ENCODE measurements at places on chromosomes 11 and 22.

DNA sequence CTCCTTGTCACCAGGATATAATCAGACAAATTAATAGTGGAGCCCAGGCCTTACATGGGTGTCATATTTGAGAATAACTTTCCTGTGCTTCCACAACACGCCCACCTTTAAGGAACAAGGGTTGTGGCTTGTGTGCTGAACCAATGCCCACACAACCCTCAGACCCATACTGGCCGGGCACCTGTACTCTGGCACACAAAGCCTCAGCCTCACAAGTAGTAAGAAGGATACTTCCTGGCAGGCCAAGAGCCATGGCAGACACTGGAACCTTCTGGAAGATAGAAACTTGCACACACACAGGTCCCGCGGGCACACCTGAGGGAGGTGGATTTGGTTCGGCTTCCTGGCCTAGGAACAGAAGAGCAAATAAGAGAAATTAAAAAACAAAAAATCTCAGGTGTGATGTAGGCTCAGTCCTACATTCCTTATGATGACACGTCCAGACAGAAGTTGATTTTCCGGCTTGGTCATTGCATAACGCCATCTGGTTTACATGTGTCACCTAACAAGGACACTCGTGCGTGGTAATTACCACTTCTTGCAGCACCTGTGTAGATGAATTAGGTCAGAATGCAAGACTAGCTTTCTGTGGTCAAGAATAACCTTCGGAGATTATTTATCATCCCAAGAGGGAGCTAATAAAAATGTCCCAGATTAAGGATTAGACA, 5.8 kb upstream of the BRD1 start:
- DNase-seq: no peak

GRCh38 chr22:26907366-26907765, 250.0 kb downstream of the MIAT start:
- no peak for DNase-seq

GRCh38 chr22:33332538-33332937, 274.4 kb upstream of the SYN3 start:
- no peak for DNase-seq

DNA sequence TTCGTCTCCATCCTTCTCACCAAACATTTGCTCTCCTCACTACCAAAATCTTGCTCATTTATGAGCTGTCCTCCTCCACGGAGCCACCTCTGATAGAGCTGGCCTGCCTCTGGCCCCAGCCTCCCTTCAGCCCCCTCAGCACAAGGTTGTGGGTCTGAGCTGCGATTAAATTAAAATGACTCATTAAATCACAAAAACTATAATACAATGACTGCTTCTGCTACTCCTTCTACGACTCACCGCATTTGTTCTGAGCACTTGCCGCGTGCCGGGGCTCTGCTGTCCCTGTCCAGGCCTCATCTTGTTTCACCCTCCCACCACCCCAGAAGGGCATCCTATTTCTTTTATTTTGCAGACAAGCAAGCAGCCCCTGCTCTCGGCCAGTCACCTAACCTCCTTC, 49.2 kb upstream of the TIMP3 start:
- no peak for DNase-seq

GRCh38 chr22:36727110-36727509, 23.6 kb upstream of the CACNG2 start:
- DNase-seq: no peak

- DNase-seq: no peak
Measured at GRCh38 chr22:17964156-17964555, 60.2 kb downstream of the MICAL3 start.

- DNase-seq: no peak
Measured at GRCh38 chr11:117583063-117583801, 213.8 kb downstream of the DSCAML1 start.

- no peak for DNase-seq
Measured at GRCh38 chr11:42837994-42838393, 473.8 kb upstream of the API5 start.

- no peak for DNase-seq
Measured at GRCh38 chr11:64441127-64441526, 82.2 kb downstream of the RPS6KA4 start.
